ENCODE measurements at places on chromosomes 1 and 21. TPM values are rescaled to one million over a fixed set of nuclear protein-coding genes. Genes with fewer than 3 reads are reported as not detected.

IL22RA1 gene
- total RNA-seq = 0.40 TPM

DNA sequence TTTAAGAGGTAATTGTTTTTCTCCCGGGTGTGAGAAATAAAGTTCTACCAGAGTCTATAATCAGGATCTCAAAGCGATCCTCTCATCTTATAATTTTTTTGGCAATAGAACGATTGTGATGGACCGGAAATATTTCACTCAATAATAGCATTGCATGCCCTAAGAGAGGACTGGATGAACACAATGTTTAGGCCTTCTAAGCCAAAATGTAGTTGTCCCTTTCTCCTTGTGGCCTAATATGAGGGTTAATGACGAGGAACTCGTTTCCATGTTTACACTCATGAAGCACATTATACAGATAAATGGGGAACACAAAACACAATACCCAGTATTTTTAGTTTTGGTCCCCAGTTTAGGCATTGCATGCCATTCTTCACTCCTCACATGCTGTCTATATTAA lies 5.9 kb downstream of the TBX15 start:
- no peak for DNase-seq

DNA sequence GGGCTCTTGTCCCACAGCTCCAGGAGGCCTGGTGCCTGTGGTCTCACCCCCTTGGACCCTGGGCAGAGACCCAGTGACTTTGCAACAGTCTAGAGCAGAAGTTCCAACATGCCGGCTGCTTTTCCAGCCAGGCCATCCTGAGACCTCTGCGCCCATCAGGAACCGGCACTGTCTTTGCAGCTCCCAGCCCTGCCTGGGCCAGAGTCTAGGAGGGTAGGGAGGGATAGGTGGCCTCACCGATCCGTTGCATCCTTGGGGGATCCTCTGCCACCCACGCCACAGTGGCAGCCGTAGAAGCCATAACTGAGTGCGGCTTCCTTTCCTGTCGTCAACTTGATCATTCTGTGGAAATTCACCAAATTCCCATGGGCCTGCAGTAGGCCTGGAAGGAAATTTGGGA lies 1.3 kb downstream of the PLA2G2A start:
- DNase-seq = no peak

DNA sequence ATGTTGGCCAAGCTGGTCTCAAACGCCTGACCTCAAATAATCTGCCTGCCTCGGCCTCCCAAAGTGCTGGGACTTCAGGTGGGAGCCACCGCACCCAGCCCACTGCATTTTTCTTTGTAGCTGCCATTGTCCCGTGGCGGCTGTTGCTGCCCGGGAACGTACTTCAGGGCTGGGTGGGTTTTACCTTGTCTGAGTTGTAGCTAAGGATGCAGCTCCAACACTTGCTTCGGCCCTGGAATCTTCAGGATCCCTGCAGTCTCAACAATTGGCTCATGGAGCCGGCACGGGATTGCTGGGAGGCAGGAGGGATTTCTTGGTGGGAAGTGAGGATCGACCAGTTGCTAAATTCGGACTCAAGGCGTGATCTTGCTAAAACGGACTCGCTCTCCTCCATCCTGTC lies 10.7 kb downstream of the TNFRSF8 start:
- DNase-seq = no peak

- DNase-seq = no peak
Measured at GRCh38 chr21:34205811-34206571, 132.6 kb downstream of the MRPS6 start.

- no peak for DNase-seq
Measured at GRCh38 chr1:245855846-245856730, 651.0 kb downstream of the SMYD3 start.

DNA sequence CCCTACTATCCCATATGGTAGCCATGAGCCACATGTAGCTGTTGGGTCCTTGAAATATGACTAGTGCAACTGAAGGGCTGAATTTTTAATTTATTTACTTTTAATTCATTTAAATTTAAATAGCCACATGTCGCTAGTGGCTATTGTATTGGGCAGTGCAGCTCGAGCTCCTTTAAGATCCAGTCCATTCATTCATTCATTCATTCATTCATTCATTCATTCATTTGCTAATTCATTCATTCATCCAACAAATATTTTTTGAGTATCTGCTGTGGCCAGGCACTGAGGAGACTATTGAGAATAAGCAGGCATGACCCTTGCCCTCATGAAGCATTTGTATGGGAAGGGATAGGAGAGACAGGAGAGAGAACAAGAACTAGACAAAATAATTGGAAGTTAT lies 29.5 kb upstream of the ACOT11 start:
- DNase-seq = no peak

GRCh38 chr21:30234643-30235042 lies 18.7 kb upstream of the CLDN8 start:
- no peak for DNase-seq

DNA sequence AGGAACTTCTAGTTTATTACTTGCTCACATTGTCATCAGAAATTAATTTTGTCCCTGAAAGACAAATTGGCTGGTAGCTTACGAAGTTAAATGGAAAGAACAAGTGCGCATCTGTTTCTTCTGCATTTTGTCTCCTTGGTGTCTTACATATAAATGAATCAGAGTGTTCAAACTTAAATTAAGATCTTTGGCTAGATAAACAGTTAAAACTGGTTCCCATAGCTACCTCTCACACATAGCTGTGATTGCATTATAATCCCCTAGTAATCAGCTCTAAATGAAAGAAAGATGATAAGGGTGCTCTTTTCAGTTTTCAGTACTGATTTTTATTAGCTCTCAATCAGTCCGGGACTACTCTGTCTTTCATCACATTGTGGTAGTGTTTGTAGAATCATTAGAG lies 124.2 kb upstream of the LMO4 start:
- no peak for DNase-seq

GRCh38 chr1:232057217-232057895 lies 430.8 kb downstream of the DISC1 start:
- DNase-seq = no peak

- DNase-seq = peak; percentile 87
Measured at GRCh38 chr21:26965040-26965906, 1.6 kb downstream of the ADAMTS5 start.
